ENCODE measurements at places on chromosomes 7 and 10.

- no peak for DNase-seq
Observed at GRCh38 chr7:157495177-157495553, 158.4 kb downstream of the DNAJB6 start.

GRCh38 chr7:5382281-5382892, 41.2 kb downstream of the TNRC18 start:
- no peak for DNase-seq

DNA sequence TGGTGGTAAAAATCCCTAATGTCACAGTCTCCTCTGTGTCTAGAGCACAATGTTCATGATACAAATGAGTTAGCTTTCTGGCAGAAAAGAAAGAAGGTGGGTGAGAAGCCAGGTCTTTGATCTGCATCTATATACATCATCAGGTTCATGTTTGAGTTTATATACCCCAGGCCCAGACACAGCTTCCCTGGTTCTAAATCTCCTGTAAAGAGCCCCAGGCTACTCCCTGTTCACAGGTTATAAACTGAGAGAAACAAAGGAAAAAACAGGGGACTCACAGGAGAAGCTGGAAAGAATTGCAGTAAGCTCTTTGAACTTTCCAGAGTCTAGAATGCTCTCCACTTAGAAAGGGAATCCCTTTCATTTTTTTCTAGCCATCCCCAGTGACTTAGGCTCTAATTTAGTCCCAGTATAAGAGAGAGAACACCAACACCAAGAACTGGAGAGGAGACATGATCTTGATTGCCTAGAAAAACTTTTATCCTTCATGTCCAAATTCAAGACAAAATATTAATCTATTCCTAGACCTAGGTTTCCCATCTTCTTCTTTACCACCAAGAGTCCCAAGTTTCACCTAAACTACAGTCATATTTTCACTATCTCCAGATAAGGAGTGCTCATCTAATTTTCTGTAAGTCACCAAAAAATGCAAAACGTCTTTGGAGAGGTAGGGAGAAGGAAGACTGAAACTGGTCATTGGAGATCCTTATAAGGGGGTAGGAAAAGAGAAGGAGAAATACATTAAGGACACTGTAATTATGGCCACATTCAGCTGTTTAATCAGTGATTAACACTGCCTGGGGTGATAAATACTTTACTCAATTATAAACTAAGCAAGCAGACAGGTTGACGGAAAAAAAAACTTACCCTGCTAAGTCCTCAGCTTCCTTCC, 469 bp downstream of the MSS51 start:
- no peak for DNase-seq

- DNase-seq = no peak
Observed at GRCh38 chr7:80330434-80330833, 181.4 kb downstream of the GNAT3 start.

DNA sequence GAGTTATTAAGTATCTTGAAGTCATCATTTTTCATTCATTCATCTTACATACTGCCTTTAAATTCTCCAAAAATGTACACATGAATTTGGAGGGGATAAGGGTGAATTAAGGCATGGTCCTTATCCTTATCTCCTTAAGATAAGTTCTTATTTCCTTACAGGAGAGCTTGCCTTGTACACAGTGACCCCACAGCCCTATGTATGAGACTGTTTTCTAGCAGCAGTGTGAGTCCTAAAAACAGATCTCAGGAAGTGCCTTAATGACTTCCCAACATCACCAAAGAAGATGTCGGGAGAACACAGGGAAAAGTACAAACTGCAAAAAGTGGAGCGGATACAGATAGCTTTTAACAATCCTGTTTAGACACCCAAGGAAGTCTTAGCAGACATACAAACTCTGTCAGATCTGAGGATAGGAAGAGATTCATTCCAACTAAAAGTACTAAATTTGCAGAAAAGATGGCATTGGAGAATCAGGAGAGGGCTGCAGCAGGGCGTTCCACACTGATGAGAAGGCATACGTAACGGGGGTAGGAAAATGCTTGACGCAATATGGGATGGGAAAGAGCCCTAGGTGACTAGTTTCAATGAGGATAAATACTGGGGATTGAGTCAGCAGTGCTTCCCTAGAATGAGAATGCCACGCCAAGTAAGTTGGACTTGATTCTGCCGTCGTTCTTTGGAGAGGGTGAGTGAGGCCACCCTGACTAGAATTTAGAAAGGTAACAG, 570.2 kb downstream of the PARD3 start:
- no peak for DNase-seq

DNA sequence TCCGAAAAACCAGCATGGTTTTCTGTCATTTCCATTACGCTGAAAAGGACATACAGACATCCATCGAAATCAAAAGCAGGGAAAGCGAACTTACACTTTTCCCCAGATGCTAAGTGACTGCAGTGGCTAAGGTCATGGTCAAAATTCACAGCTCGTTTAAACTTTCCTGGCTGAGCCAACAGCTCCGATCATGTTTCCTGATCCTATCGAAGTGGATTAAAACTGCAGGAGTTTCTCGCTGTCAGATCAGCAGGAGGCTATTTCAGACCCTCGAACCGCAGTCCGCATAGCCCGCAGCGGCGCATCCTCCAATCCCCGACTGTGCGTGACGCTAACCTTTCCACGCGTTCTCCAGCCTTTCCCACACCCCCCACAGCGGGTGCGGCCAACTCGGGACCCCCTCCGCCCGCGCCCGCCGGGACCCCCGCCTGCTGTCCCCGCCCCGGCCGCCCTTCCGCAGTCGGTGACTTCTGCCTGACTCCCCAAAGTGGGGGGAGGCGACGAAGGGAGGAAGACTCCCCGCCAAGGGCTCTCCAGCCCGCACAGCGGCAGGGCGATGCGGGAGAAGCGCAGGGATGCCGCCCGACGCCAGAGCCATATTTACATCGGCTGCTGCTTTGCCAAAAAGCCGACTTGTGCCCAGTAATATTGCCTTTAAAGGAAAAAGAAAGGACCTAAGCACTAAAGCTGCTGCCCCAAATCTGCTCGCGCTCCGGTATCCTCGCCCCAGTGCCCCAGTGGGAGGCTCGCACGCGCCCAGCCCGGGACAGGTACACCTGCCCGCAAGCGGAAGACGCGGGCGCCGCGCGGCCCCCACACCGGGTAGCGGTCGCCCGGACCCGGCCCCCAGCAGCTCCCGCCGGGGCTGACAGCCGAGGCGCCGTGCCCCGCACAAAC, 1.2 kb downstream of the PIP4K2A start:
- peak; percentile 29 for DNase-seq

DNA sequence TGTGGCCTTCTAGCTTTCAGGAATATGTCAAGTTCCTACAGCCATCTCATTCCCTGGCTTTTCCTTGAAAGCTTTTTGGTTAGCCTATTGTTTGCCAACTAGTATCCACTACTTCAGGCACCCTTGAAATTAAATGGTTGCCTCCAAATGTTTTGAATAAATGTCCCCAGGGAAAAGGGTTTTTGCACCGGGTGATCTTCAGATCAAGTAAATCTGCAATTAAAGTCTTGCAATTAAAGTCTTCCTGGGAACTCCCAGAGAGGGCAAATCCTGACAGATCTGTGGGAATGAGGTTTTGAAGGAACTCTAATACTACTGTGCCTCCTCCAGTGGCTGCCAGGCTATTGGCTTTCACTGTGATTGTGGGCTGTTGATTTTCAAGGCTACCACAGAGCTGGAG, 17.7 kb upstream of the ZNRF2 start:
- no peak for DNase-seq

GRCh38 chr7:21160401-21160800, 267.5 kb upstream of the SP4 start:
- DNase-seq = no peak

DNA sequence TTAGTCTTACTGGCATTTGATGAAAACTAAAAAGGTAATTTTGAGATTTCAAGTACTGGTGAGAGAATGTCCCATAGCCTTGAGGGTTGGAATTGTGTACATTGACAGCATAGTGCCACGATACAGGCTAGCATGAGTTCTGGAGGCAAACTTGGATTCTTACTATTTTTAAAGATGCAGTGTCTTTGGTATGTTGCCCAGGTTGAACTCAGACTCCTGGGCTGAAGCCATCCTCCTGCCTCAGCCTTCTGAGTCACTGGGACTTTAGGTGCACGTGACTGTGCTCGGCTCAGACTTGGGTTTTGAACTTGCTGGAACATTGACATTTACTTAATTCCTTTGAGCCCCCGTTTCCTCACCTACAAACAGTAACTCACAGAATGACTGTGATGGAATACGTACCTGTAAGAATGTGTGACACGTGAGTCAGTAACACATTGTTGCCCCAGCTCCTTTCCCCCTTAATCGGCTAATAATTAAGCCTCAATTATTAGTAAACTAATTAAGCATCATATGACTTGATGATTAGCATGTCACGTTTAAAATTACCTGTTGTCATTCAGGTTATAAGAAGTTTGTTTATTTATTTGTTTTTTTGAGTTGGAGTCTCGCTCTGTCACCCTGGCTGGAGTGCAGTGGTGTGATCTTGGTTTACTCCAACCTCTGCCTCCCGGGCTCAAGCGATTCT, 10.6 kb downstream of the DNAJB6 start:
- DNase-seq = no peak

- DNase-seq = no peak
Observed at GRCh38 chr10:24097751-24098207, 111.2 kb upstream of the KIAA1217 start.

GRCh38 chr7:130227883-130228575, 20.4 kb downstream of the SSMEM1 start:
- no peak for DNase-seq

DNA sequence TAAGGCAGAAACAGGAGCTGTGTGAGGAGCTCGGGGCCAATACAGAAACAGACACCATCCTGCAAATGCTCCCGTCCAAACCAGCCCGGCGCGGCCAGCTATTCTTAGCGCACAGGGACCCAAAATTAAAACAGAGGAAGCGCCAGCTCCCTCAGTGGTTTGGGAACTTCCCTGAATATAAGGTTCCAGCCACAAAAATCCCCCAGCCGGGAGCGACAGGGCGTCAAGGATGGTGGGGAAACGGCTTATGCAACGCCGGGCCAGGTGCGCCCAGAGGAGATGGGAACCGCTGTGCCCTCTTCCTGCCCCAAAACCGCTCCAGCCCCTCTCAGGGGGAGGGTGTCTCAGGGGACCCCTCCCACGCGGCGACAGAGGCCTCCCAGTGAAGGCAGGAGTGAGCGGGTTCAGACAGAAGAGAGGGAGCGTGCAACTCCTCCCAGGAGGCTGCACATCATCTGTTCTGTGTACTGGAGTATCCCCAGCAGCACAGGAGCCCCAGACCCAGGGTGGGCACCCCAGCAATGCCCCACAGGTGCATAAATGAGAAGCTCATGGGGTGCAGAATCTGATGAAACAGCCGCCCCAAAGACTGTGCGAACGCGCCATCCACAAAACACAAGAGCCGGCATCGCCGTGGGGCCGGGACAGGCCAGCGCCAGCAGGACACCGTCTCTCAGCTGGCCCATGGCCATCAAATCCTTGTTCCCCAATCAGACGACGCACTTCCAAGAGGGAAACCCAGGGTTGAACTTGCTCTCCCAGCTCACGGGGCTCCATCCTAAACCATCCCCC, 73.9 kb upstream of the PDGFA start:
- DNase-seq = peak; percentile 52

DNA sequence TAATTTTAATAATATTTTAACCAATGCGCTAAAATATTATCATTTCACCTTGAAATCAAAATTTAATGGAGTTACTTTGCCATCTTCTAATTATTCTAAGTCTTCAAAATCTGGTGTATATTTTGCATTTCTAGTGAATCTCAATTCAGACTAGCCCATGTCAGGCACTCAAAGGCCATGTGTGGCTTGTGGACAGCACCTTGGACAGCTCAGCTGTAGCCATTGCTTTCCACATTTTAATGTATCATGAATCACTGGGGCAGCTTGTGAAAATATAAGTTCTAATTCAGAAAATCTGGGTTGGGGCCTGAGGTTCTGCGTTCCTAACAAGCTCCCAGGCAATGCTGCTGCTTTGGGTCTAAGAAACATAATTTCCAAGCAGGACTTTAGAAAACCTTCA, 57.2 kb downstream of the MGAM2 start:
- no peak for DNase-seq

DNA sequence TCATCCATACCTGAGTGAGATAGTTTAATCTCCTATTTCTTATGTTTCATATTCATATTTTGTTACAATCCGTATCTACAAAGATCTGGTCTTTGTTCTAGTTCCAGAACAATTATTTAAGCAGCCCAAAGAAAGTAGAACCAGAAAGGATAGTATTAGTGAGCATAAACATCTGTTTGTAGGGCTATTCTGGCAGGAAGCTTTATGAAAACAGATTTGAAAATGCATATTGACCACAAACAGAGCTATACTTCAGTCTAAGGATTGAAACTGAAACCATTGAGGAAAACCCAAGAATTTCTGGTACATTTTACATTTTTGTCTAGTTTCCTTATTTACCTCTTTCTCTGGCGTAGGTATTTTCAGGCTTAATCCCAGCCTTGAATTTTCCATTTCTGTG, 28.1 kb downstream of the LRGUK start:
- no peak for DNase-seq

DNA sequence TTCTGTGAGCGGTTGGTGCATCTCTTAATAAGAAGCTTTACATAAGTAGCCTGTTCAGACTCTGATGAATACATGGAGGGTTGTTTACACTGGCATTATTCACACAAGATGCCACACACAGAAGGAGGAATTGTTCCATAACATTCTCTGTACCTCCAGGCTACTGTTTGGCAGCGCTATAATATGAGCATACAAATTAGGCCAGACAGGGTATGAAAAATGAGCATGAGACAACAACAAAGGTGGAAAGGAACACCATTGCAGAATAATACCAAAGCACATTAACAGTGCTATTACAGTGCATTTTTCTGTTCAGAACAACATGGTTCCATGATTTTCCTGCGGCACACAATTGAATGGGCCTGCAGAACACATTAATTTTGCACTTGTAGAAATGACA, 417.2 kb upstream of the C7orf33 start:
- no peak for DNase-seq

DNA sequence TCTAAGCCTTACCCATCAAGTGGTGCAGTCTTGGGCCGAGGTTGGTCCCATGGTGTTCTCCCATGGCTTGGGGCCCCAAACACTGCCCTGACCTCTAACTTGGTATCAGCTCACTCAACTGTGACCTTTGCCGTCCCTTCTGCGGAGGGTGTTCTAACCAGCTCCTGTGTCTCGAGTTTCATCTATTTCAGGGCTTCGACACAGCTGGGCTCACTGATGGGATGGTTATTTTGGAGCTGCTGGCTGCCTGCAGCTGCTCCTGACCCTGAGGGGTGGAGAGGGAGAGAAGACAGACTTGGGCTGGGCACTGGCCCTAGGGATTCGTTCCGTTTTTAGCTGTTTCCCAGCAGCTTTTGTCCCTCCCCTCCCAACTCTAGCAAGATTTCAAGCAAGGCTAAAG, 86.9 kb downstream of the NEURL1 start:
- no peak for DNase-seq

- no peak for DNase-seq
Observed at GRCh38 chr7:51065766-51066165, 250.8 kb downstream of the COBL start.

GRCh38 chr10:30467651-30468338, 33.8 kb downstream of the MAP3K8 start:
- no peak for DNase-seq

GRCh38 chr7:135661311-135662122, 797 bp upstream of the STMP1 start:
- peak; percentile 16 for DNase-seq
